Memory B cell (primary cell): ENCODE measurements at places on chromosomes 11 and 22.

GRCh38 chr22:31973739-31974138 is 29.4 kb downstream of the YWHAH start:
- no peak overlapping the region for H3K27ac ChIP-seq
- H3K4me1 ChIP-seq: peaks cover 26% of the 10 kb centered on the region
- no peak for DNase-seq
- H3K4me3 ChIP-seq: no peak overlapping the region

- H3K27ac ChIP-seq: no peak overlapping the region
- no peak overlapping the region for H3K4me3 ChIP-seq
- H3K27me3 ChIP-seq: peaks cover 22% of the 10 kb centered on the region
- DNase-seq: peak; percentile 61
Measured at GRCh38 chr11:75214411-75214821, 26.2 kb upstream of the TPBGL start.

- DNase-seq: no peak
- H3K4me1 ChIP-seq: peaks cover 2% of the 10 kb centered on the region
- no peak overlapping the region for H3K27ac ChIP-seq
- H3K4me3 ChIP-seq: no peak overlapping the region
- H3K27me3 ChIP-seq: peaks cover 1% of the 10 kb centered on the region
Measured at GRCh38 chr11:11345099-11345498, 8.0 kb downstream of the CSNK2A3 start.

DNA sequence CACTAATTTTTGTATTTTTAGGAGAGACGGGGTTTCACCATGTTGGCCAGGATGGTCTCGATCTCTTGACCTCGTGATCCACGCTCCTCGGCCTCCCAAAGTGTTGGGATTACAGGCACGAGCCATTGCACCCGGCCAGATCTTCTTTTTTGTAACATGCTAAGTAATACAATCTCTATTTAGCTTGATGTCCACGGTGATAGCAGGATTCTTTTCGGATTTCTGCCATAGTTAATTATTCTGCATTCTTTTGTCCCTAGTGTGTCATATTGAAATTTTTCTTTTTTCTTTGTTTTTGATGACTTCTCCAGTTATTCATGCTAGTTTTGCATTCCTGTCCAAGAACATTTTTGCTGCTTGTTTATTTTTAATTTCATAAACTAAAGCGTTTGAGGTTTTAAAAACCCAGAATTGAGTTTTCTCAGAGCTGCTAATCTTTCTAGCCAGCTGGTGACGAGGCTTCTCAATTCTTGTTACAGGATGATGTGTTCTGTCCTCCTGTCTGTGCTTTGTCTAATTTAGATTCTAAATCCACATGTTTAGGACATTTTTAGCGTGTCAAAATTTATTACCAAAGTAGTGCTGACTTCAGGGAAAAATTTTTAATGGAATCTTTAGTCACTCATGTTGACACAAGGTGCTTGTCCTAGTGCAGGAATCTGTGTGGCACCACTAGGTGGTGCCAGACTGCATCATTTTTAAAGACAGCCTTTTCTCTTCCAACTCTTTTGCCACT is 21.8 kb downstream of the NF2 start:
- peak overlapping the region; percentile 15 for H3K27ac ChIP-seq
- H3K4me3 ChIP-seq: no peak overlapping the region
- H3K36me3 ChIP-seq: peaks cover 3% of the 10 kb centered on the region
- H3K27me3 ChIP-seq: no peaks in the 10 kb centered on the region

DNA sequence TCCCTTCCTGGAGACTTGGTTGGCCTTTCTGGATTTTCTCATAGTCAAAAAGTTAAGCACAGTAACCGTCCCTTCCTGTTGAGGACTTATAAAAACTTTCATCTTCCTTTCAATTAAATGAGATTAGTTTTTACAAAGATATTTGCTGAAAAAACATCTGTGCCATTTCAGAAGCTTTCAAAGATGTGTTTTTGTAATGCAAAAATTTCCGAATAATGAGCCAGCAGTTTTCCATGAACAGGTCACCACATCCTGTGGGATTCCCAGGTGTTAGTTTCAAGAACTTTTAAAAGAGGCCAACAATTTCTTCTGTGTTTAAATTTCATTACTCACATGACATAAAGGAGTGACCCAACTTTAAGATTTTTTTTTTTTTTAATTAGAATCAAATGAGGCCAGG is 18.0 kb downstream of the NUP50 start:
- H3K27ac ChIP-seq: no peak overlapping the region
- H3K4me1 ChIP-seq: no peaks in the 10 kb centered on the region
- H3K4me3 ChIP-seq: no peak overlapping the region

GRCh38 chr11:129871914-129872313 is 23.5 kb downstream of the NFRKB start:
- no peaks in the 10 kb centered on the region for H3K27me3 ChIP-seq
- DNase-seq: no peak
- no peak overlapping the region for H3K4me3 ChIP-seq
- H3K27ac ChIP-seq: no peak overlapping the region

GRCh38 chr11:58900479-58901420 is 38.5 kb upstream of the GLYATL1 start:
- no peaks in the 10 kb centered on the region for H3K36me3 ChIP-seq
- H3K4me3 ChIP-seq: peak overlapping the region; percentile 12
- no peak overlapping the region for H3K27ac ChIP-seq
- peak; percentile 30 for DNase-seq
- H3K4me1 ChIP-seq: peaks cover 2% of the 10 kb centered on the region

GRCh38 chr11:80443177-80443576 is 1002.3 kb upstream of the TENM4 start:
- no peak overlapping the region for H3K4me3 ChIP-seq
- H3K4me1 ChIP-seq: no peaks in the 10 kb centered on the region
- no peak overlapping the region for H3K27ac ChIP-seq
- no peaks in the 10 kb centered on the region for H3K36me3 ChIP-seq
- DNase-seq: no peak

DNA sequence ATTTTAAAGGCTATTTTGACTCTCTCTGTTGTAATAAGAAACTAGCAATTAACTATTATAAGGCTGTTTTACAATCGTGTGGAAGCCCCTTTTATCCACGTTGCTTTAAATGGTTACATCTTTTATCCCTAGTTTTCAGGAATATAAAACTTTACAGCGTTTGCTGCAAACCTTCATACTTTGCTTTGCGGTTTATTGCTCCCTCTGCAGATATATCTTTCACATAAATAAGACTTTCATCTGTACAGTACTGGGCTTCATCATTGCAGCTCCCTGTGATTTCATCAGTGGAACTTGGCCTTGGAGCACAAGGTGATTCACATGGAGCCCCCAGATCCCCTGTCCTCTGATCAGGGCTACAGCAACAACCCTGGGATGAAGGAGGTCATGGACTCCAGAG is 25.6 kb downstream of the HTR3A start:
- H3K4me3 ChIP-seq: no peak overlapping the region
- H3K27ac ChIP-seq: no peak overlapping the region
- H3K4me1 ChIP-seq: peaks cover 2% of the 10 kb centered on the region
- no peak for DNase-seq
- no peaks in the 10 kb centered on the region for H3K36me3 ChIP-seq

- no peaks in the 10 kb centered on the region for H3K36me3 ChIP-seq
- peak within 1 kb of the TSS; percentile 53 for H3K4me3 ChIP-seq
- peaks cover 20% of the 10 kb centered on the region for H3K27me3 ChIP-seq
- no peak within 1 kb of the TSS for H3K27ac ChIP-seq
Measured at GRCh38 chr11:7251836-7252682, at the start of gene SYT9. Gene SYT9 (plus strand): TSS chr11:7251904. CDS start chr11:7252187, 283 bp downstream.

DNA sequence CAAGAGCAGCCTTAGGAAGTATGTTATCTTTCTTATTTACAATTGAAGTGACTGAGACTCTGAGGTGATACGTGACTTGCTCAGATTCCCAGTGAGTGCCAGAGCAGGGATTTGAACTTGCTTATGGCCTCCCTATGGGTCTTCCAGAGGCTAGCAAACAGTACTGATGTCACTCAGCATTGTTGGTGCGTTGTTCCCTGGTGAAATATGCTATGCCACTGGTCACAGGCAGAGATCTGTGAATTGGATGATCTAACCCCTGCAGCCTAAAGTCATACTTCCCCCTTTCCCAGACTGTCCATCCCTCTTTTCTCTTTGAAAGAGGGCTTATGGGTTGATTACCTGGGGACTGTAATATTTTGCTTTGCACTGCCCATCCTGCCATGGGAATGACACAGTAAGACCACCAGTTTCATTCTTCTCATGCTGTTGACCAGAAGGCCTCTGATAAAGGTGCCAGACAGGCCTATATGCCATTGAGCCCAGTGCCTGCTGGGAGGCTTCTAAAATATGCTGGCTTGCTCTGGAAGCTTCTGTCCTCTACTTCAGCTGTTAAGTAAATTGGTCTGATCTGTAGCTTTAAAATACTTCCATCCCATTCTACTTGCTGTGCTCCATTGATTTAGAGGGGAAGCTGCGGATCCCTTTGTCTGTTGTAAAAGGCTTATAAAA is 152.2 kb upstream of the E2F8 start:
- peaks cover 4% of the 10 kb centered on the region for H3K27me3 ChIP-seq
- peaks cover 3% of the 10 kb centered on the region for H3K4me1 ChIP-seq
- H3K27ac ChIP-seq: no peak overlapping the region
- no peak overlapping the region for H3K4me3 ChIP-seq

GRCh38 chr11:128310676-128311445 is 276.5 kb downstream of the ETS1 start:
- peaks cover 11% of the 10 kb centered on the region for H3K4me1 ChIP-seq
- DNase-seq: no peak
- no peak overlapping the region for H3K27ac ChIP-seq
- H3K4me3 ChIP-seq: no peak overlapping the region

- peak overlapping the region; percentile 65 for H3K27ac ChIP-seq
- no peak for DNase-seq
- H3K4me3 ChIP-seq: peak overlapping the region; percentile 14
- peaks cover 23% of the 10 kb centered on the region for H3K4me1 ChIP-seq
Measured at GRCh38 chr11:66459138-66459778, 7.4 kb upstream of the PELI3 start.

DNA sequence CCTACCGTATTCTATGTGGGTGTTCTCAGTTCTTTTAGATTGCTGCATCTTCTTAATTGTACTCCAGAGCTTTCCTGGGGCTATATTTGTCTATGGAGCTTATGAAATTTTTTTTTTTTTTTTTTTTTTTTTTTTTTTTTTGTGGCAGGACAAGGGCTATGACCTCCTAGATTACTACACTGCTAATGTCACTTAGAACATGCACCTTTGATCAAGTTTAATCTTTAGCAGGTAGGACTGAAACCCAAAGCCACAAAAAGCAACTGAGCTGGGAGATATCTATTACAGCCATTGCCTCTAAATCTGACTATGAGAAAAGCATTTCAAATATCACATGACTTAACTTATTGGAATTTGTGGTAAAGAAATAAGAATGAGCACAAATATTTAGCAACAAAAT is 21.7 kb upstream of the ABTB2 start:
- no peaks in the 10 kb centered on the region for H3K4me1 ChIP-seq
- peaks cover 7% of the 10 kb centered on the region for H3K36me3 ChIP-seq
- H3K27ac ChIP-seq: no peak overlapping the region
- no peak overlapping the region for H3K4me3 ChIP-seq
- no peak for DNase-seq

DNA sequence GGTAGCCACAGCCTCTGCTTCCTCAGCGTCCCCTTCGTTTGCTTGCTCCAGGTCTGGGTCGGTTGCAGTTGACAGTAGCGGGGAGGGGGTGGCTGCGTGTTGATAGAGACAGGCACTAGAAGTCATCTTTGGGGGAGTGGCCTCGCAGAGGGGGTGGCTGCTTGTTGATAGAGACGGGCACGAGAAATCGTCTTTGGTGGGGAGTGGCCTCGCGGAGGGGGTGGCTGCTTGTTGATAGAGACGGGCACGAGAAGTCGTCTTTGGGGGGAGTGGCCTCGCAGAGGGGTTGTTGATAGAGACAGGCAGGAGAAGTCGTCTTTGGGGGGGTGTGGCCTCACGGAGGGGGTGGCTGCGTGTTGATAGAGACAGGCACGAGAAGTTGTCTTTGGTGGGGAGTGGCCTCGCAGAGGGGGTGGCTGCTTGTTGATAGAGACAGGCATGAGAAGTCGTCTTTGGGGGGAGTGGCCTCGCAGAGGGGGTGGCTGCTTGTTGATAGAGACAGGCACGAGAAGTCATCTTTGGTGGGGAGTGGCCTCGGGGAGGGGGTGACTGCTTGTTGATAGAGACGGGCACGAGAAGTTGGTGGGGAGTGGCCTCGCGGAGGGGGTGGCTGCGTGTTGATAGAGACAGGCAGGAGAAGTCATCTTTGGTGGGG is 328.3 kb downstream of the TBC1D22A start:
- H3K4me1 ChIP-seq: peaks cover 35% of the 10 kb centered on the region
- H3K36me3 ChIP-seq: peaks cover 33% of the 10 kb centered on the region
- peak overlapping the region; percentile 73 for H3K27ac ChIP-seq
- H3K4me3 ChIP-seq: no peak overlapping the region

- no peak overlapping the region for H3K4me3 ChIP-seq
- peaks cover 34% of the 10 kb centered on the region for H3K36me3 ChIP-seq
- H3K4me1 ChIP-seq: peaks cover 23% of the 10 kb centered on the region
Measured at GRCh38 chr11:130202009-130202817, 42.6 kb downstream of the ST14 start.

GRCh38 chr11:46348566-46349401 is 1.5 kb downstream of the DGKZ start:
- H3K27me3 ChIP-seq: no peaks in the 10 kb centered on the region
- no peak for DNase-seq
- peaks cover 1% of the 10 kb centered on the region for H3K36me3 ChIP-seq
- H3K4me1 ChIP-seq: peaks cover 40% of the 10 kb centered on the region
- H3K27ac ChIP-seq: peak overlapping the region; percentile 58

- peaks cover 4% of the 10 kb centered on the region for H3K36me3 ChIP-seq
- no peaks in the 10 kb centered on the region for H3K27me3 ChIP-seq
- no peaks in the 10 kb centered on the region for H3K4me1 ChIP-seq
- H3K4me3 ChIP-seq: no peak overlapping the region
Measured at GRCh38 chr11:10784232-10785145, 24.2 kb downstream of the EIF4G2 start.

- no peaks in the 10 kb centered on the region for H3K27me3 ChIP-seq
- no peaks in the 10 kb centered on the region for H3K36me3 ChIP-seq
- no peak for DNase-seq
- no peaks in the 10 kb centered on the region for H3K4me1 ChIP-seq
- no peak overlapping the region for H3K27ac ChIP-seq
Measured at GRCh38 chr11:110301032-110301431, 4.6 kb upstream of the RDX start.

DNA sequence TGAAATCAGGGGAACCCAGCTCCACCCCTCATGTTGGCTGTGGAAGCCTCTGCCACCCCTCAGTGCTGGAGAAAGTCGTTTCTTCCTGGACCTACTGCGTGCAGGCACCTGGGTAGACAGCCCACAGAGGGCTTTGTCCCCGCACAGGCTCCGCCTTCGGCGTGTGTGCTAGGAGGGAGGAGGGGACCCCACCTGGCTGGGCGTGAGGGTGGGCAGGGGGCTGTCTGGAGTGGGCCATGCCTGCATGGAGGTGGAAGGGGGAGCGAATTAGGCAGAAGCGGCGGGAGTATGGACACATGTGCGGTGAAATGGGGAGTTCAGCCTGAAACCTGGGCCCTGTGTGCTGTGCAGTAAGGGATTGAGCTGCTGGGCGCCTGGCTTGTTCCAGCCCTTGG is 49.3 kb downstream of the FBLN1 start:
- H3K4me3 ChIP-seq: no peak overlapping the region
- H3K36me3 ChIP-seq: no peaks in the 10 kb centered on the region
- H3K27ac ChIP-seq: no peak overlapping the region
- DNase-seq: no peak
- H3K4me1 ChIP-seq: no peaks in the 10 kb centered on the region
- H3K27me3 ChIP-seq: peaks cover 8% of the 10 kb centered on the region

- peaks cover 13% of the 10 kb centered on the region for H3K27me3 ChIP-seq
- no peak for DNase-seq
- H3K4me3 ChIP-seq: no peak overlapping the region
- H3K4me1 ChIP-seq: peaks cover 10% of the 10 kb centered on the region
Measured at GRCh38 chr11:62922653-62923431, 1.7 kb upstream of the CHRM1 start.

GRCh38 chr11:64676261-64676615 is 46.8 kb downstream of the NRXN2 start:
- DNase-seq: no peak
- H3K36me3 ChIP-seq: peaks cover 2% of the 10 kb centered on the region
- H3K4me3 ChIP-seq: no peak overlapping the region
- peaks cover 29% of the 10 kb centered on the region for H3K4me1 ChIP-seq
